Activated effector memory CD4-positive, alpha-beta T cell treated with Interleukin-2 at 50 U/mL for 16 hours (primary cell): ENCODE measurements at places on chromosomes 16 and 17.

DNA sequence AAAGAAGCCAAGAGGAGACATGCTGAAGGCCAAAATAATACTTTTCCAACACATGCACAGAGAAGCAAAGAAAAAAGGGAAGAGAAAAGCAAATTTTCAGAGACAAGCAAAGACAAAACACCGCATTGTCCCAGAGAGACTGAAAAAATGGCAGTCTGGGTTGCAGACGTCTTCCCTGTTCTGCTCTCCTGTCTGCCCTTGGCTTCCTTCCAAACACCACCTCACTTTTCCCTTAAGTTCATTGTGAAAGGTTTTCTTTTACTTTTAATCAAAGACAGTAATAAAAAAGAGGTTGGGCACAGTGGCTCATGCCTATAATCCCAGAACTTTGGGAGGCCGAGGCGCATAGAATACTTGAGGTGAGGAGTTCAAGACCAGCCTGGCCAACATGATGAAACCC lies 21.2 kb upstream of the VAT1L start:
- DNase-seq = no peak

DNA sequence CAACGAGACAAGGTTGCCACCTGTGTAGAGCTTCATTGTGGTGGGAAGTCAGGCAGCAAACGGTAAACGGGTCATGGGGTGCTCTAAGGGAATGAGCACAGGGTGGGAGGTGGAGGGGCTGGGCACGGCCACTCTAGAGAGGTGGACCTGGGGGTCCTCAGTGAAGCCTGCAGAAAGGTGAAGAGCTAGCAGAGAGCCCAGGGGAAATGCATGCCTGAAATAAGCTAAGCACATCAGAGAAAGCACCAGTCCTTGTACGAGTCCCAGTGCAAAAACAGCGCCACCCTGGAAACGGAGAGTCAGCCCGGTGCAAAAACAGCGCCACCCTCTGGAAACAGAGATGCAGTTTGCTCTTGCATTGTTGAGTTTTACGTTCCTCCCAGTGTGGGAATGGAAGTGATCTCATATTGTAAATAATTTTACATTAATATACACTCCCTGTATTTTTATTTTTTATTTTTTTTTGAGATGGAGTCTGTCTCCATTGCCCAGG lies 65.0 kb downstream of the TBC1D16 start:
- no peak for DNase-seq

DNA sequence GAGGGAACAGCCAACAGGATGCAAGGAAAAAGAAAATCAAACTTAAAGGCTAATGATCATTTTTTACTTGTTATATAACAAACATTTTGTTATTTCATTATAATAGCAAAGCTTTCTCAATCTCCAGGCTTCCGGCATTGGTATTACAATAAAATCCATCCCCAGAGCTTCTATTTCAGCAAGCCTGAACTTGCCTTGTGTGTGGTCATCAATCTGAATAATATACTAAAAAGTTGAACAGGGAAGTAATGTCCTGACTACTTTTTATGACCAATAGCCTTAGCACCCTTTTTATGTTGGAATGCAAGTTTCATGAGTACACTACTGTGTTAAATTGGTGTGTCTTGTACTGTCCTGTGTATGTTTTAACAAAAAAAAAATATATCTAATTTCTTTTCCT lies 27.1 kb upstream of the VWA3A start:
- DNase-seq = no peak

DNA sequence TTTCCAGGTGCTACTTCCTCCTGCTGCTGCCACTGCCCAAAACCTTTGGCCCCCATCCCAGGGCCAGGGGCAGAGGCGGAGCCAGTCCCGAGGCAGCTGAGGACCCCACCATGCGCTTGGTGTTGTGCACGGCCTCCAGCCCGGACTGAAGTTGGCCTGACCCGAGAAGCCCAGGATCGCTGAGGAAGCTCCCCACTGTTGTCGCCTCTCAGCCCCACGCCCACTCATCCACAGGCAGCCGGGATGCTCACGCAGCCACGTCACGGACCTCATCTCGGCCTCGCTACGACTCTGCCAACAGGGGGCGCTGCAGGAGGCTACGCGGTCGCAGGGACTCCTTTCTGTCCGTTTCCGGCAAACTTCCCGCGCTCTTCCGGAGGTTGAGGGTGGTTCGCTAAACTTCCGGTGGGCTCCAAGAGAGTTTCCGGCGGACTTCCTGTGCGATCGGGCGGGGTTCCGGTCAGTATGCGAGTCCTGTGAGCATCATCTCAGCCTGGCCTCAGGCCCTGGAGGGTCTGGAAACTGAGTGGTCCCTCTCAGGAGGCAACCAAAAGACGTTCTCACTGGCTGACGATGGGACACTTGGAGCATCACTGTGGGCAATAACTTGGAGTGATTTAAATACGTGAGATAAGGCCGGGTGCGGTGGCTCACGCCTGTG lies 12.4 kb downstream of the ZG16B start:
- DNase-seq = peak; percentile 51

GRCh38 chr16:60214311-60214710 lies 1480.2 kb upstream of the GOT2 start:
- no peak for DNase-seq

- no peak for DNase-seq
Measured at GRCh38 chr17:67246403-67246652, 1.3 kb upstream of the HELZ start.

GRCh38 chr17:70336411-70336810 lies 167.1 kb downstream of the KCNJ2 start:
- DNase-seq = no peak

DNA sequence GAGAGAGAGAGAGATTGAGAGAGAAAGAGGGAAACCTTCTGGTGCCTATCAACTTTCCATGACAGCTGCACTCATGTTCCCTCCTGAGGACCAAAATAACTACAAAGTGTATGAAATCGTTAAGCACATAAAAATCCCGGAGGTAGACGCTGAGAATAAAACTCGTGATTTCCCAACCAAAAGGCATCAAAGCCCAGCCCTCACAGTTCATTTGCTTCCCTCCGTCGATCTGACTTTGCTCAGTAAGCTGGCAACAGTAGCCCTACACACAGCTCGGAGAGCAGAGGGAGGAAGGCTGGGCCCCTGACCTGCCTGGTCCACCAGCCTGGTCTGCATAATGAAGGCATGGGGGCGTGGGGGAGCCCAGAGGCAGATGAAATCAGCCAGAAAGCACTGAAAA lies 273.9 kb upstream of the ZFHX3 start:
- no peak for DNase-seq

GRCh38 chr17:28675980-28676379 lies 14.0 kb downstream of the SUPT6H start:
- no peak for DNase-seq

DNA sequence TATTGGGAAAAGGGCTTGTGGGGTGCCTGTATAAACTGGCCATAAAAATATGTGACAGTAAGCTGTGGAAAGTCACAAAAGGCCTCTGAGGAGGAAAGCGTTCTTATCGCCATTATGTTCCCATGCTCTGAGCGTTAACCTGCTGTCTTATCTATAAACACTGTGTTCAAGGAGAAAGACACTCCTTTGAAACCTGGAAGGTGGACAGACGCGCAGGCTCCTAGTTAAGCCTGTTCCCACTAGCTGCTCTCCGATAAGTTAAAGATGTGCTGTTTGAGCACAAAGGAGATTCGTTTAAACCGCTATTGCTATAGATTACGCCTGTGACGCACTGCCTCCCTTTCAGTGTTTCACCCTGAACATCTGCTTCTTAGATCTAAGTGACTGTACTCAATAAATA lies 5.2 kb downstream of the ALOX12B start:
- DNase-seq = no peak

GRCh38 chr17:76946772-76947135 lies 78.5 kb downstream of the MGAT5B start:
- no peak for DNase-seq

- no peak for DNase-seq
Measured at GRCh38 chr17:48579471-48579759, 1.3 kb upstream of the HOXB4 start.

- no peak for DNase-seq
Measured at GRCh38 chr17:5719976-5720375, 135.7 kb upstream of the NLRP1 start.
